ENCODE measurements at places on chromosomes 12 and 14.

DNA sequence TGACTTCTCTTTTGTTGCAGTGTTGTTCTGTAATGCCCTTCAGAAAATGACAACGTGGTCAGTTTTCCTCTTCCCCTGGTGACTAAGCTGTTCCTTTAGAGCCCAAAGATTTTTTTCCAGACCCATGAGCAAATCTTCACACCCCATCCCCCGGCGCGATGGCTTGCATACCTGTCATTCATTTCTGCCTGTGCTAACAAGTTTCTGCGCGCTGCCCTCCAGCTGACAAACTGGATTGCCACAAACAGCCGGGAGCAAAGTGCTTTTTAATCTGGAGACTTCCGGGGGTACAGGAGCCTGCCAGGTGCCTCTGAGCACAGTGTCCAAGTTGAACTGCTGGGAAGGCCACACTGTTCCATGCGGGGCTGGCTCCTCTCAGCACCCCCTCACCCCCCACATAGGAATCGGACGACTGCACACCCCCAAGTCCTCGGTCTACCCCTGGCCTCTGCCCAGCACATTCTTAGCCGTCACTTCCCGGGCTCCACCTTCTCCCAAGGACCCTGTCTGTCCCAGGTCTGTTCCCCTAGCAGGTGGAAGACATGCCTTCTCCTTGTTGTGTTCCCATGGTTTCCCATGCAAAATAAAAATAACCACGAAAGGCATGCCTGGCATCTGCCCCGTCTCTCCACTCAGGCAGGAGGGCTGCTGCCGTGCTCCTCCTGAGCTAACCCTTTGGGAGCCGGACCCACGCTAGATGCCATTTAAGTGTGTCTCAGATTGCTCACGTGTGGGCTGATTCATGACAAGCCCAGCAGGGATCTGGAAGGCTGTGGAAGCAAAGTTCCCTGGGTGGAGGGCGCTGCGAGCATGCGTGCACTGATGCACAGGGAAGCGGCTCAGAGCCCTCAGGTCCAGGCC lies 14.1 kb downstream of the RILPL1 start:
- peak; percentile 85 for DNase-seq

GRCh38 chr14:100733152-100733850 lies 6.6 kb downstream of the DLK1 start:
- DNase-seq, result no peak

GRCh38 chr14:61326146-61326545 lies 4.8 kb downstream of the PRKCH start:
- no peak for DNase-seq

GRCh38 chr12:101018540-101018939 lies 191.5 kb downstream of the SLC5A8 start:
- DNase-seq, result no peak

DNA sequence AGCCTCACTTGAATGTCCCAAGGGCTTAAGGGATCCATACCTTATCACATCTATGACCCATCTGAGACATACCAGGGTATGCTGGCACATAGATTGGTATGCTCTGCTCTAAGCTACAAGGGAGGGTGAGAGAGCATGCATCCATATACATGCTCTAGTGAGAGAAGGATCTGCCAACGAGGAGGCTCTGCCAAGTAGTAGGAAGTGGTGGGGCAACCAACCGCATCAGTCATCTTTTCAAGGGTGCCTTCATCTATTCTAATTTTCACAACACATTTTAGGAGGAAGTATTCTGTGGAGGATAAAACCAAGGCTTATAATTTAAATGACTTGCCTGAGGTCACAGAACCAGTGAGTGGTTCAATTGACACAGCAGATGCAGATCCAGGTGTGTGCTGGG lies 6.6 kb upstream of the PPM1A start:
- no peak for DNase-seq

- no peak for DNase-seq
These were observed 633.5 kb downstream of the RERGL start for GRCh38 chr12:17456486-17456885.

- no peak for DNase-seq
These were observed 39.8 kb downstream of the PHLDA1 start for GRCh38 chr12:75991753-75992152.

DNA sequence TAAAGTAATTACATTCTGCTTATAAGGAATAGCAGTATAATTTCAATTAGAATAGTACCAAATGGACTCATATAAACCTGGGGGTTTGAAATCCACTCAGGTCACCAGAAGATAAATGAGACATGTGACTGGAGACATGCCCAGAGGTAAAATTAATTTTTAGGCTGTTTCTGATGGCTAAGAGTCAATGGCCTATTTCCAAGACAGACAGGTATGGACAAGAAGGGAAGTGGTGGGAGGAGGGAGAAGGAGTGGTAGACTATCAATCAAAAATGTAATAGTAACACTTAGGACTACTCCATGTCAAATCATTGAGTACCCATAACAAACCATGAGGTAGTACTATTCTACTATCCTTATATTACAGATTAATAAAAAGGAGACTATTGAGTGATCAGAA lies 544.0 kb downstream of the GALC start:
- no peak for DNase-seq

DNA sequence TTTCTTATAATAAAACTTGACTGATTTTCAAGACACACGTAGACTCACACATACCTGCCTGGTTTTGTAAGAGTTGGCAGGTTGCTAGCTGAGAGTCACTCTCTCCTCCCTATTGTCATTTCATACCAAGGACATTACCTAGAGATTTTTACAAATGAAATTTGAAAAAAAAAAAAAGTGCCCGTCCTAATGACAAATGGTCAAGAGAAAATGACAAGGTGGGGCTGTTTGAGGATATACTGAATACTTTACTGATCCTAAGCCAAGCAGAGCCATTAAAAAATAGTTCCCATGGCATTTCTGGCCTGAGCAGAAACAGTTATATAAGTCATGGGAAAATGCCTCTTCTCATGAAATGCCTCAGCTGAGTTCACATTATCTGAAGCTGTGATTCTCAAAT lies 150.2 kb downstream of the DYRK2 start:
- no peak for DNase-seq

- DNase-seq, result peak; percentile 76
These were observed 2.2 kb upstream of the ZFP36L1 start for GRCh38 chr14:68794851-68795596.

- DNase-seq, result no peak
These were observed 159.3 kb downstream of the NPAS3 start for GRCh38 chr14:33098016-33098415.

DNA sequence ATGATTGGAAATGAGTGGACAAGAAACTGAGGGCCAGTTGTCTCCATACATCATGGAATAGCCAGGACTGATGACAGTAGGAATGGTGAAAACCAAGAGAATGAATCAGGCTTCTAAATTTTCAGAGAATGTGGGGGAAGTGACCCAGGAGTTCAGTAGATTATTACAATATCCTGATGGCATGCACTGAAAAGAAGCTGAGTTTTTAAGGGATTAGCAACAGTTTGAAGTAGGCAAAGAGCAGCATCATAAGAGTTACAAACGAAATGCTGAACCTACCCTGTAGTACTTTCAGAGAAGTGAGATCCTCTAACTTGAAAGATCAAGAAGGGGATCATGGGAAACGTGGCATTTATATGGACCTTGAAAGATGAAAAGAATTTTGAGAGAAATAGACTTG lies 13.2 kb downstream of the SLC2A14 start:
- DNase-seq, result no peak

DNA sequence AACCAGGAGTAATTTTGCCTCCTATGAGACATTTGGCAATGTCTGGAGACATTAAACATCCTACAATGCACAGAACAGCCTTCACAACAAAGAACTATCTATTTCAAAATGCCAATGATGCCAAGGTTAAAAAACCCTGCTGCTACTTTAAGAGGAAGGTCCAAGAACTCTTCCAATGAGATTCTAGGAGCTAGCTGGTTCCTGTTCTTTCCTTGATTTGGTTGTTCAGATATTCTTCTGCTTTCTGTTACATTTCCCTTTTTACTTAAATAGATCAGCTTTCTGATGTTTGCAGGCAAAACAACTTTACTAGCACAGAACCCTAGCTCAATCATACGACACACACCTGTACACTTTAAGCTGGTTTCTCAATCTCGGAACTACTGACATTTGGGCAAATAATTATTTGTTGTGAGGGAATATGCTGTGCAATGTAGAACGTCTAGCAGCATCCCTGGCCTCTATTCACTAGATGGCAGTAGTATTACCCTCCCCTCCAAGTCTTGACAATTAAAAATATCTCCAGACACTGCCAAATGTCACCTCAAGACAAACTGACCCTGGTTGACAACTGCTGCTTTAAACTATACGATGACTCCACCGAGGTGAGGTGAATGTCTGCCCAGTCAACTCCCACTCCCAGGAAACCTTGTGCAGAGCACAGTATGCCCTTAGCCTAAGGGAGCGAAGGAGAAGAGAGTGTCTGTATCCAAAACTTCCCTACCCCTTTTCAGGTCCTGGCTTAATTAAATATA lies 4.4 kb downstream of the BLTP3B start:
- DNase-seq, result no peak

DNA sequence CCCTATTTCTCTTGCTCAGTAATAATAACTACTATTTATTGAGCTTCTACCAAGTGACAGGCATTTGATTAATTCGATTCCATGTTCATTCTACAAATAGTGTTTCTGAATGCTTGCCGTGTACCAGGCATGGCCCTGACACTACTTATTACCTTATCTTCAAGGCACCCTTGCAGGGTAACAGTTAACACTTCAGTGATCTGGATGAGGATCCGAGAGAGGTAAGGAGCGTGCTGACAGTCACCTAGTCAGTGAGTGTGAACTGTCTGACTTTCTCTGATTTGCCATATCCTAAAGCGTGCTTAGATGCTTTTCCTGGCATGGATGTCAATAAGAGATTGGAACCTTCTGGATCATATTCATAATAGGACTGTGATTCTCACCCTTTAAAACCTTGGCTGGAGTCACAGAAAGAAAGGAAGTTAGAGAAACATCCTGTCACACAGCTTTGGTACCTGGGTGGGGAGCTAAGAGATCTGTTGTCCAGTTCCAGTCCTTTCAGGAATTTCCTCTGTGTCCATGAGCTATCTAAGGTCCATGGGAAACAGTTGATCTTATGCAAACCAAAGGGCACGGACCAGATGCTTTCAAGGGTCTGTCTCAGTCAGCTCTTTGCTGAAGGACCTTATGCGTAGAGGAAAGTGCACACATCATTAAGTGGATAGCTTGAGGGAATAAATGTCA lies 54.8 kb downstream of the PPFIBP1 start:
- DNase-seq, result no peak

DNA sequence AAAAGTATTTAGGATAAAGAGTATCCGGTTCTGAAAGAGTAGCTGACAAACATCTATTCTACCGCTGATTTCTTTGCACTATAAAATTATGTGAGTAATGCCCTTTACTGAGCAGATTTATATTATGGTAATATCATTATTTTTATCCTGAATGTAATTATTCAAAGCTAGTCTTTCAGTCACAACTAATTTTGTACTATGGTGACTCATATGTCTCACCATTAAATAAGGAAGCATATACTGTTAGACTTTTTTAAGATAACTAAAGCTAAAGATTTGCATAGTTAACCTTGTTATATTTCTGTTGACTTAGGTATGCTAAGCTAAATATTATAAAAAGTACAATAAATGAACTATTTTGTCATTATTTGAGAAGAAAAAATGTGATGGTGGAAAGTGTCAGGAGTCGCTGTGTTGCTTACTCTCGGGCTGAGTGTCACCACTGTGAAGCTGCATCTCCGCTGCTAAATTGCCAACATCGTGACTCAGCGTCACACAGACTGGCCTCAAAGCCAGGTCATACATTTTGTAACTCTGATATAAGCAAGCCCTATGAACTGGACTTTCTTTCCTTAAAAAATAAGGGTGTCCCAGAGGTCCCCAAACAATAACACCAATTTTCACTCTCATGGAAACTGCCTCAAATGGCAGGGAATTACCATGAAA lies 69.1 kb upstream of the SSTR1 start:
- DNase-seq, result no peak

DNA sequence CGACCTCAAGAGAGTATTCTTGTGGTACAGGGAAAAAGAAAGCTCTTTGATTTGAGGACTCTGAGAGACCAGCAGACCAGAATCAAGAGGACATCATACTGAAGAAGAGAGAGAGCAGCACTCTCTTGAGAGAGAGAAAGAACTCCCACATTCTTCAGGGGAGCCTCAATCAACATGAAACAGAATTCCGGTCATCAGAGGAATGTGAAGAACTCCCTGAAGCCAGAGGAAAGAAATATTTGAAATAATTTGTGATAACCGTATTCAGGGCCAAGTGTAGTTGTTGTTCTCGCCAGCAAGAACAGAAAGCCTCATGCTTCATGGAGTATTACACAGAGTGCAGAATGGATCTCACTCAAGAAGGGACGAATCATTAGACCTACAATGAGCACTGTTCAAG lies 363.8 kb upstream of the TMEM132C start:
- no peak for DNase-seq

GRCh38 chr14:99034711-99035171 lies 237.3 kb downstream of the BCL11B start:
- DNase-seq, result no peak

DNA sequence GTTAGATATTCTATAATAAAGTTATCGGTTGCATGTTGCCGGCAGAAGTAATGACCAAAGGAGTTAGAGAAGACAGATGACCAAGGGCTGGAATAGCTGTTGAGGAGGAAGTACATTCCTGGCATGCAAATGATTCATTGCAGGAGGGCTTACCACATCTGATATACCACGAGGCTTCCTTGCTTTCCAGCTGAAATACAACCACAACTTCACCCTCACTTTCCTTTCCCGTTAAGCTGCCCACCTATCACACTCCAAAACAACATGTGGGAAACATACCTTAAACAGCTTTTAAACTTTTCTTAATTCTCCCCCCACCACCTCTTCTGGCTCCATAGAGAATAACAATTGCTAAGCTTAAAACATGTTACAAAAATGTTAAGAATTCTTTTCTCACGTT lies 594.1 kb downstream of the NRXN3 start:
- no peak for DNase-seq

DNA sequence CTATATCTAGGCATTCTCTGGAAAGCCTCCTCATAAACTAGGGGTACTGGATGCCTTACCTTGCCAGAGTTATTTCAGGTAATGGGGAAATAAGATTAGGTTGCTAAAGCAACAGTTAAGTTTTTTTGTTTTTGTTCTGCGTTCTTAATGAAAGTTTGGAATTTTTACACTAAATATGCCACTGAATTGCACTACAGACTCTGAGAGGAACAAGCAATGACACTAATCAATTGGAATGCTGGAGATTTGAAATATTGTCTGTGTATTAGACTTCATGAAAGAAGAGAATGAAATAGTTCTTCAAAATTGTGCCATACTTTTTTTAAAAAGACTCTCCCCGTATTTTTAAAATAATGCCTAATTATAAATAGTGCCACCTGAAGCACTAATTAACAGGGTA lies 287.8 kb downstream of the NAV3 start:
- no peak for DNase-seq

DNA sequence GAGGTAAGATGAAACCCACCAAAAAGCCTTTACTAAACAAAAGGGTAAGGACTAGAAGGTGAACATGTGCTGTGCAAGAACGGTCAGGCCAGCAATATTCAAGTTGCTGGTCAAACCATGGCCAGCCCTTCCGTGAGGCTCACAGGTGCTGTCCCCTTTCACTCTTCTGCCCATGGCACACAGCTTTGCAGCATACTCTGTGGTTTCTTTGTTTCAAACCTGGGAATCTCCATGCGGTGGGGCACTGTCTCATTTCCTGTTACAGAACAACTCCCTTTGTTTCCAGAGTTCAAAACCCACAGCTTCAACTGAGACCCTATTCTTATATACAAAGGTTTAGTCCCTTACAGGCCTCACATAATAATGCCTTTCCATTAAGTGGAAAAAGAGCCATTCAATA lies 1.7 kb upstream of the OVCH1 start:
- DNase-seq, result no peak
